ELR (cell line): ENCODE measurements at places on chromosomes 7 and 10.
A peak's percentile ranks its signal among the peaks of the same experiment; 100 is the strongest.

- no peak for DNase-seq
These were observed 1.7 kb downstream of the ZFYVE27 start for GRCh38 chr10:97738616-97739015.

DNA sequence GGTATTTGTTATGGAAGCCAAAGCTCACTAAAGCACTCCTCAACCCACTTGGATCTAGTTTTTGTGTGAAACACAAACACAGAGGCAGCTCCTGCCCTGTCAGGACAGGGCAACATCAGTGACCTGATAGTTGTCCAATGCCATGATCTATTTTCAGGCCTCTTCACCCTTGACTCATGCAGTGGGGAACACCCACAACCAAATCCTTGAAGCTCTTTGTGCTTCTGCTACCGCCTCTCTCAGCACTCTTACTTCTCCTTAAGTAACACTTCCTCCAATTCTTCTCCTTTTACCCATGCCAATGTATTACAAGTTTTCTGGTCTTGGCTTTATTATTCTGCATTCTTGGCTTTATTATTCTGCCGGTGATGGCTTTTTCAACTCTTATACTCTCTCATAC is 425.3 kb downstream of the INHBA start:
- no peak for DNase-seq

DNA sequence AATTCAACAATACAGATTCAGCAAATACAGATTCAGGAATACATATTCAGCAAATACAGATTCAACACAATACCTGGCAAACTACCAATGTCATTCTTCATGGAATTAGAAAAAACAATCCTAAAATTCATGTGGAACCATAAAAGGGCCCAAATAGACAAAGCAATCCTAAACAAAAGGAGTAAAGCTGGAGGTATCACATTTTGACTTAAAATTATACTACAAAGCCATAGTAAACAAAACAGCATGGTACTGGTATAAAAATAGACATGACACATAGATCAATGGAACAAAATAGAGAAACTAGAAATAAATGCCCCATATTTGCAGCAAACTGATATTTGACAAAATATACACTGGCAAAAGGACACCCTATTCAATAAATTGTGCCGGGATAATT is 3.4 kb upstream of the NT5C3A start:
- no peak for DNase-seq

- peak; percentile 67 for DNase-seq
These were observed 6.2 kb downstream of the CALHM2 start for GRCh38 chr10:103445767-103446567.

DNA sequence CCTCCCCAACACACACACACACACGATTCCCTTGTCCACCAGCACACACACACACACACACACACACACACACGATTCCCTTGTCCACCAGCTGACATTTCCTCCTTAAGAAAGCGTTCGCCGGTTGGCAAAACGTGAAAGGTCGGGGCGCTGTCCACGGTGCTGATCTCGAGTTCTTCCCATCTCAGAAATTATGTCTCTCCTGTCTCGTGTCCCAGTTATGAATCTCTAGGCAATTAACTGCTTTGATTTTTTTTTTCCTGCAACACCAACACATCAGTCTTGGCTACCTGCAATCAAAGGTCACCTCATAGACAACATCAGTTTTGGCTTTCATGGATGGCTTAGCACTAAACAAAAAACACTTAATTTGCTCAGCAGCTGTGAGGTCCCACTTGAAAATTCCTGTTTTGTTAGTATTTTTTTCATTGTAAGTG is 1.9 kb downstream of the INA start:
- peak; percentile 53 for DNase-seq

GRCh38 chr7:7764520-7765396 is 46.4 kb upstream of the RPA3 start:
- DNase-seq, result peak; percentile 15

GRCh38 chr7:154569916-154570315 is 433.0 kb downstream of the PAXIP1 start:
- DNase-seq, result no peak

DNA sequence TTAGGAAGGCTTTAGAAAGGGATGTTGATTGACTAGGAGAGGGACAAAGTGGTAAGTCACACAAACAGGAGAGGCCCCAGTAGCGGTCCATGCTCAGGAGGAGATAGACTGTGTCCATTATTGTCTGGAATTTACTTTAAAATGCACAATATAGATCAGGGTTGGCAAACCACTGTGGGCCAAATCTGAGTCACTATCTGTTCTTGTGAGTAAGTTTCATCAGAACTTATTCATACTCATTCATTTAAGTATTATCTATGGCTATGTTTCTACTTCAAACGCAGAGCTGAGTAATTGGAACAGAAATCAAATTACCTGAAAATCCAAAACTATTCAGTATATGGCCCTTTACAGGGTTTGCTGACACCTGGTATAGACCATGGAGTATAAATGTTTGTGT is 166.5 kb downstream of the COL28A1 start:
- peak; percentile 13 for DNase-seq

DNA sequence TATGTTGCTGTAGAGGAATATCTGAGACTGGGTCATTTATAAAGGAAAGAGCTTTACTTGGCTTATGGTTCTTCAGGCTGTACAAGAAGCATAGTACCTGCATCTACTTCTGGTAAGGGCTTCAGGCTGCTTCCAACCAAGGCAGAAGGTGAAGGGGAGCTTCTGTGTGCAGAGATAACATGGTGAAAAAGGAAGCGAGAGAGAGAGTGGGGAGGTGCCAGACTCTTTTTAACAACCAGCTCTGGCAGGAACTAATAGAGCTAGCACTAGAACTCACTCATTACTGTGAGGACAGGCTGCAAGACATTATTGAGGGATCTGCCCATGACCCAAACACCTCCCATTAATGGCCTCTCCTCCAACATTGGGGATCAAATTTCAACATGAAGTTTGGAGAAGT is 94.5 kb downstream of the KIF20B start:
- DNase-seq, result no peak
